ENCODE measurements at places on chromosomes 11 and 22.

DNA sequence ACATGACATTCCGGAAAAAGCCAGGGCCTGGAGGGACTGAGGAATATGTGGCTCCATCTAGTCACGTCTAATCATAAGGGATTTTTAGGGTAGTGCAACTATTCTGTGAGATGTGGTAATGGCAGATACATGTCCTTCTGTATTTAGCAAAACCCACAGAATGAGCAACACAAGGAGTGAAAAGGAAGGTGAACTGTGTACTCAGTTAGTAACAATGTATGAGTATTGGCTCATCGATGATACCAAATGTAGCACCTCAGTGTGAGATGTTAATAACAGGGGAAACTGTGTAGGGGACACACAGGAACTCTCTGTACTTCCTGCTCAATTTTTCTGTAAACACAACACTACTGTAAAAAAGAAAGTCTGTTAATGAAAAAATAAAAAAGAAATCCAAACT is 42.0 kb upstream of the CARS1 start:
- no peak for DNase-seq

GRCh38 chr11:63660972-63661371 is 10.2 kb downstream of the ATL3 start:
- DNase-seq = no peak

DNA sequence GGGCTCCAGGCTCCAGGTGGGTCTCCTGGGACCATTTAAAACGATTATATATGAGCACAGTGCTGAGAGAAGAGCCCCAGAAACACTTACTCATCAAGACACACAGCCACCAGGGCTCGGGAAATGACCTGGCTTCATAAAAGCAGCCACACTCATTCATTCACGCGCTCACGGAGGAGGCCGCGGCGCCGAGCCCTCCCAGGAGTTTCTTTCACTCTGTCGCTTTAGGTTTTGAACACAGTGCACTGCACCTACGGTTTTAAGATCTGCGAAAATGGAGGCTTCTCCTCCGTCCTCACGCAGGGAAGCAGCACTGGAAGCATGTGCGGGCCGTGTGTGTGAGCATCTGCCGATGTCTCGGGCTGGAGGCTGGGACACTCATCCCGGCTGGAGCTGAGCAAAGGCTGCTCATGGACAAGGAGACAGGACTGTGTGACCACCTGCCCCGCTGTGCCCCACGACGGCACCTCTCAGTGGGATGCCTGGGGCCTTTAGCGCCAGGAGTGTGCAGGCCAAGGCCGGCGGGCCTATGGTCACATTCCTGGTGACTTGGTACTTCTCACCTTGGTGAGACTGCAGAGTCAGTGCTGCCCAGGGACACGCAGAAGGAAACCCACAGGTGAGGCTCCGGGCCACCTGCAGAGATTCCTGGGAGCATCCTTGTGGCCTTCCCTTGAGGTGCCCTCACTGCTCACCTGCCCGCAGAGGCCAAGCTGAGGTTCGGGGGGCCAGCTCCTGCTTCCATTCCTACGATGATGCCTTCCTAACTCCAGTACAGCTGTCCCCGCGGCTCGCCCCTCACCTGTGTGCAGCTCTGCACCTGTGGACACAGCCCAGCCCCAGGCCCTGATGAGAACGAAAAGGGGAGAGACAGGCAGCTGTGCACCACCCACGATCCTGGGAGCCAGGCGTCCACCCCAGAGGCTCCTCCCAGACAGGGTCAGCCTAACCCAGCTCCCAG is 872.0 kb downstream of the BRD1 start:
- DNase-seq = no peak

GRCh38 chr11:92376146-92376599 is 151.6 kb downstream of the FAT3 start:
- DNase-seq = peak; percentile 79

DNA sequence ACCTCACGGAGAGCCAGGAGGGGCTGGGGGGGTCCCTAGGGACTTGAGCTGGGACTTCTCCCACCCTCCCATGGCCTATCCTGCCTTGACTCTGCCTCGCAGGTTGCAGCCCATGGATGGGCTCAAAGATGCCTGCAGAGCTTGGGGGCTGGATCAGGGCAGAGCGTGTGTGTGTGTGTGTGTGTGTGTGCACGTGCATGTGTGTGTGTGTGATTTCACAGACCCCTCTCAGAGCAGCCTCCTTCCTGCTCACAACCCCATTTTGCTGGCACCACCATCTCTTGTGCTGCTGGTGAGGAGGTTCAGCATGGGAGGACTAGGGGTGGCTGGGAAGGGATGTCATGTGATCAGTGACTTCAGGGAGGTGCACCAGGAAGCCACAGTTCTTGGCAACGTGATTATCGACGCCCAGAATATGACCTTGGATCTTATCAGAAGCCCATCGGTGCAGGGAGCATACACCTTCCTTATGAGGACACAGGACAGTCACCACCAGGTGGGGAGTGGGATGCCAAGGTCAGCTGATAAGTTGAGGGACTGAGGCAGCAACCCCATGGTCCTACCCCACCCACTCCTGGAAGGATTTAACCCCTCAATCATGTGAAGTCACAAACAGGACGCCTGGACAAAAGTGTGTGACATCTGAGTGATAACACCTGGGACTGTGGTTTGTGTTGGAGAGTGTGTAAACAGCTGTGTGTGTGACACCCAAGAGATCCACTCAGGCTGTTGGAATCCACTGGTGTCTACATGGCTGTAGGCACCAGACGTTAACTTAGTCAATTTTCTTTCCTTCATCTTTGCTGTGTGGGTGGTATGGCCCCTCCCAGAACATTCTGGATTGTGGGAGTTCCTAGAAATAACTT is 1.8 kb upstream of the NAALADL1 start:
- no peak for DNase-seq

GRCh38 chr11:116387641-116388040 is 385.1 kb downstream of the BUD13 start:
- DNase-seq = no peak

DNA sequence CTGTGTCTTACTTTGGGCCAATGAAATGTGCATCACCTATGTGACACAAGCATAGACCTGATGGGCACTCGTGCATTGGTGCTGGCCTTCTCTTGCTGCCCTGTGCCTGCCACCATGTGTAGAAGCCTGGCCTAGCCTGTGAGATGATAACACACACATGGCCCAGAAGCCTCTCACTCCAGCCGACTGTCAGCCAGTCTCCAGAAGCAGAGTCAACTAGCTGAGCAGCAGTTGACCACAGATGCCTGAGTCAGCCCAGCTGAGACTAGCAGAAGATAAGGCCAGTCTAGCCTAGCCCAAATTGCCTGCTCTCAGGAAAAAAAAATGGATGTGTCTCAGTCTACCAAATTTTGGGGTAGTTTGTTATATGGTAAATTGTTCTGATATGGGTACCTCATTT is 46.2 kb downstream of the CSNK2A3 start:
- no peak for DNase-seq

GRCh38 chr11:81005595-81005994 is 1564.8 kb upstream of the TENM4 start:
- no peak for DNase-seq

DNA sequence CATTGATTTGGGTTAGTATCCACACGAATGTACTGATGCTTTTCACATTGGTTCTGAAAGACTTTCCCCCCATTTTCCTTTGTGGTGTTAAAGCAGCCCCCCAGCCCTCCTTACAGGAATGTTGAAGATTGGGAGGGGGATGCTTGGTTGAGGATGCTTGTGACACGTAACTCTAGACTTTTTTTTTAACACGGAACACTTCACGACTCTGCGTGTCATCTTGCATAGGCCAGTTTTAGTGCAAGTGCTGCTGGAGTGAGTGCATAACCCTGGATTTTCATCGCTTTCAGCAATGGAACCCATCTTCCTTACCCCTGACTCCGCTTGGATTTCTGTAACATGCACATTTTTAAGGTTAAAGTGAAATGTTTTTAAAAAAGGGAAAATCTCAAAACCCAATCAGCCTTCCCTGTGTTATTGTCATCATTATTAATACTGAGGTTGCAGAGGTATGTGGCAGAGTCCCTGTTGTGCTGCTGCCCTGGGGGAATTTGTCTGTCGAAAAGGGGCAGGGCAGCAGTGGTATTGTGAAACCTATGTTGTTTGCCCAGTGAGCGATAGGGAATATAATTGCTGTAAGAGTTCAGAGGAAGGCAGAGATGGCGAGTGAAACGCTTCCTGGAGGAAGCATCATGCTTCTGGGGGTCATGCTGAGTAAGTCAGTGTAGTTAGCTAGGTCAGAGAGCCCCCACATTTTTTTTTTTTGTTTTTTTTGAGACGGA is 12.1 kb downstream of the CECR2 start:
- DNase-seq = no peak

DNA sequence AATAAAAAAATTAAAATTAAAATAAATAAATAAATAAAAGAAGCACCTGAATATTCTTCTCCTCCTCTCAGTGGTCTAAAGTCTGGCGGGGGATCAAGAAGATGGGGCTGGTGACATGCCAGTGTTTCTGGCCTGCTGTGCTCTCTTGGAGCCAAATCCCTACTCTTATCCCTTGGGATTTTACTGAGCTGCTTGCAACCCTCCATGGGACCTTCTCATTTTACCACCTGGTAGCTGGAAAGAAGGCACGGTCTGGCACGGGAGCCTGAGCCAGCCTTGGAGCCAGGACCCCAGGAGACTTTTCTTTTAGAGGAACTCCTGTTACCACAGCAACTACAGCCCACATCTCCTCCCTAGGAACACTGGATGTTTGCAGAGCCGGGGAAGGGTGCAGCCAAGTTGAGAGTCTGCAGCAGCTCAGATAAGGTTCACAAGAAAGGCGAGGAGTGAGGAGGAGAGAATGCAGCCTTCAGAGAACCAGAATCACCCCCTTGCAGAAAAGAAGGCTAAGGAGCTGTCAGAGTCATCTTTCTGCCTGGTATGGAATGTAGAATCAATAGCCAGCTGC is 21.4 kb downstream of the CD6 start:
- DNase-seq = no peak

GRCh38 chr22:17476838-17477237 is 86.5 kb upstream of the SLC25A18 start:
- DNase-seq = no peak

GRCh38 chr11:64670975-64671374 is 52.0 kb downstream of the NRXN2 start:
- no peak for DNase-seq

- no peak for DNase-seq
Measured at GRCh38 chr22:21713428-21714058, 22.1 kb downstream of the YPEL1 start.

- DNase-seq = no peak
Measured at GRCh38 chr22:49404576-49405241, 423.0 kb downstream of the BRD1 start.

DNA sequence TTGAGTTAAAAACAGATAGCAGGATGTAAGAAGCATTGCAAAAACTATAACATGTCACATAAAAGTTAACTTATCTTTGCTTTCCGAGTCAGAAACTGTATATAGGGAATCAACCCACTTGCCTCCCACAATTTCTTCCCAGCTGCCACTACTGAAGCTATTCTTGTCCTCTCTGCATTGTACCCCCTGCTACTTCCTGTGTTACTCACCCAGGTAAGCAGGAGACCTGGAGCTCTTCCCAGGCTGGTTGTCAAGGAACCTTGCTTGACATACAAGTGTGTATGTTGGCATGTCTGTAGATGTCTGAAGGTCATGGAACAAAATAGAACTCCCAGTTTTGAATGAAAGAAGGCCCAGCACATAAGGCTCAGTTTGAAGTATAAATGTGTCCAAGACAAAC is 74.3 kb upstream of the LRRC4C start:
- no peak for DNase-seq

GRCh38 chr22:21982338-21982965 is at the start of gene TOP3B:
TOP3B (minus strand) TSS chr22:21982787; CDS start chr22:21975709, 7,078 bp downstream.
- no peak for DNase-seq

DNA sequence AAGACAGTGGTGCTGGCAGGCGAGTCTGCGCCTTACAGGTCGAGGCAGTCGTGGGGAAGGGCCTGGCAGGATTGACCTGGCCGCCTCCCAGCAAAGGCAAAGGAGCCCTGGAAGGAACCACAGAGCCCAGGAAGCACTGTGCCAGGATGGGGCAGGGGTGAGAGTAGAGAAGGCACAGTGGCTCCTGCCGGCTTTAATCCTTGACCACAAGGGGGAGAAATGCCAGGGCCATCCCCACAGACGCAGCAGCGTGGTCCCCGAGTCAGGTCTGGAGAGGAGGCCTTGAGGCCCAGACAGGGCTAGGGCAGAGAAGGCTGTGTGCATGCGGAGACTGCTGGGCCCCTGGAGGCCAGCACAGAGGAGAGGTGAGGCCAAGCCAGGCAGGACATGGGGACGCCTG is 9.9 kb upstream of the NDUFS8 start:
- peak; percentile 62 for DNase-seq
